Stimulated activated CD8-positive, alpha-beta memory T cell treated with anti-CD3 and anti-CD28 coated beads, Interleukin-15, amount 100 ng/mL, for 1 hour (primary cell): ENCODE measurements at places on chromosomes 2 and 18.

- no peak for DNase-seq
Measured at GRCh38 chr18:51339856-51340255, 142.4 kb upstream of the MEX3C start.

- no peak for DNase-seq
Measured at GRCh38 chr2:215751200-215751910, 262.0 kb downstream of the MREG start.

DNA sequence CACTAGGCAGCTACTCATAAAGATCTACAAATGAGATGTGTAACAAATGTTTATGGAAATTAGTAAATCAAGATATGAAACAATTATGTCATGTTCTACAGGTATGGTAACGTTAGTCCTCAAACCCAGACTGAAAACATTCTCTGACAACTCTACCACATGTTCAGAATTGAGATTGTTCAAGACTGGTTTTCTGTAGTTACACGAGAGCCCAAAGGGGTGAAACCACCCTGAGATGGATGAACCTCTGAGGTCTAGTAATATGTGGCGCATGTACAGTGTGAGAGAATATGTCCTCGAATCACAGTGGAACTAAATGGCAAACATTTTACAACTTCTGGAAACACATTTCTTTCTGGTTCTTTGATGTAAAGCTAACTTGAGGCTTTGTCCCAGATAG is 614.3 kb downstream of the ZEB2 start:
- DNase-seq, result no peak

- no peak for DNase-seq
Measured at GRCh38 chr2:25700221-25700660, 26.9 kb upstream of the DTNB start.

DNA sequence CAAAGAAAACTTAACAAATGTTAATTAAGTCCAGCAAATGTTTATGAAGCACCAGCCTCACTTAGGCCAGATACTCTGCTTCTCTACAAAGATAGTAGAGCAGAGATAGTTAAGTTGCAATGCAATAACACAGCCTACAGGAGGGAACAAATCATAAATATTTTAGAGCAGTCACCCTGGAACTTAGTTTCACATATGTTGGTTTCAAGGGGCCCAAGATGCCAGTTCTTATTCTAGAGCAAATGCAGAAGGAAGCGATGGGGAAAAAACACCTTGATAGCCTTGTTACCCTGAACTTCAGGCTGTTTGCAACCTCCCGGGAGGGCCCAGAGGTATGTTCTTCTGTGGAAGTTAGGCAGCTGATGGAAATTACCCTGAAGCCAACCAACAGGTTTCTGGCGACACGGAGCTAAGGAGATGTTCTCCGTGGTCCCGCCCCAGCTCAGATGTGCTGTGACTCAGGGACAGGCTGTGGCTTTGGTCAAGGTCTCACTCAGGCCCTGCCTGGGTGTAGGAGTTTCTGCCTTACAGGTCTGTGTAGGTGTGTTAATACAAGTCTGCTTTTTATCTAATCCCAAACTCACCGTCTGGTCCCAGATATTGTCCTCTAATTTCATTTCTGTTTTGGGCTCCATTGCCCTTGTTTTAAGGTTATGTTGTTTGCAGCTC is 3.8 kb downstream of the CTIF start:
- no peak for DNase-seq
